ENCODE measurements at places on chromosomes 13 and 19.

DNA sequence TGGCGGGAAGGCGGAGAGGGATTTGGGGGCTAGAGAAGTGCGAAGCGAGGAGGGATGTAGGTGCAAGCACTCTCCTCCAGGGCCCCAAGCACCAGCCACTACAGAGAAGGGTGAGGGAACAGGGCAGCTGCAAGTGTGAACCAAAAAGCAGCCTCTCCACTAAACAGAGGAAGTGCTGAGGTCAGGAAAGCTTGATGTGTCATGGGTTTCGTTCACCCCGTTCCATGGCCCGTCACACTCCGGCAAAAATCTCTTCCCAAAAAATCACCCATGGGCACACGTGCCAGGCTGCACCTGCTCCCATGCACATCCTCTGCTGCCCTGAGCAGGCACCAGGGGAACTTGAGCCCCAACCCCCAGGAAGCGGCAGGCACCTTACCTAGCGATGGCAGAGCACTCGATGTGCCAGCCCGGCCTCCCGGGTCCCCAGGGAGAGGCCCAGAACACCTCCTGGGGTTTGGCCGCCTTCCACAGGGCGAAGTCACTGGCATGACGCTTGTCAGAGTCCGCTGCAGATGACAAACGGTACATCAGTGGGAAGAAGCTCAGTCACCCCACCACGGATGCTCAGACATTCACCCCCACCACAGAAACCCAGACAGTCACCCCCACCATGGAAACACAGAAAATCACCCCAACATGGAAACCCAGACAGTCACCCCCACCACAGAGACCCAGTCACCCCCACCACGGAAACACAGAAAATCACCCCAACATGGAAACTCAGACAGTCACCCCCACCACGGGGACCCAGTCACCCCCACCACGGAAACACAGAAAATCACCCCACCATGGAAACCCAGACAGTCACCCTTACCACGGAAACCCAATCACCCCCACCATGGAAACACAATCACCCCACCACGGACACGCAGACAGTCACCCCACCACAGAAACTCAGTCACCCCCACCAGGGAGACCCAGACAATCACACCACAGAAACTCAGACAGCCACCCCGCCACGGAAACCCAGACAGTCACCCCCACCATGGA is 29.0 kb downstream of the CARS2 start:
- DNase-seq, result no peak

DNA sequence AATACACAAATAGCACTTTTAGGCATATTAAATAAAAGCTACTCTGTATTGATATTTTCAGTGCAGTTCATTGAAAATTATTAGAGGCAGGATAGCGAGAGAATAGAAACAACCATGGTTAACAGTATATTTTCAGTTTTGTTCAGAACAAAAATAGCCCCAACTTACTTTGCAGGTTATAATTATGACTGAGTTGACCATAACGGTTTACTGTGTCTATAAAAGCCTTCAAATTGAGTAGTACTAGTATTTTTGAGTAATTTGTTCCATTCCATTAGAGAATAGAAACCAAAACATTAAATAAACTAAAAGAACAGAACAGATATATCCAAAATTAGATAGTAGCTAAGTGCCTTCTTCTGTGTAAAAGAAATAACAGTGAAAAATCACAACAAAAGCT is 1108.4 kb upstream of the PCDH20 start:
- no peak for DNase-seq

- no peak for DNase-seq
Observed at GRCh38 chr19:34493649-34494044, 12.1 kb downstream of the WTIP start.

GRCh38 chr19:2100719-2101061 is 4.0 kb downstream of the IZUMO4 start:
- no peak for DNase-seq

- peak; percentile 40 for DNase-seq
Observed at GRCh38 chr13:97976610-97977521, 23.4 kb downstream of the IPO5 start.

GRCh38 chr19:46787331-46788261 is 798 bp downstream of the SLC1A5 start:
- peak; percentile 64 for DNase-seq

GRCh38 chr13:57824121-57824520 is 192.6 kb downstream of the PCDH17 start:
- DNase-seq, result no peak

DNA sequence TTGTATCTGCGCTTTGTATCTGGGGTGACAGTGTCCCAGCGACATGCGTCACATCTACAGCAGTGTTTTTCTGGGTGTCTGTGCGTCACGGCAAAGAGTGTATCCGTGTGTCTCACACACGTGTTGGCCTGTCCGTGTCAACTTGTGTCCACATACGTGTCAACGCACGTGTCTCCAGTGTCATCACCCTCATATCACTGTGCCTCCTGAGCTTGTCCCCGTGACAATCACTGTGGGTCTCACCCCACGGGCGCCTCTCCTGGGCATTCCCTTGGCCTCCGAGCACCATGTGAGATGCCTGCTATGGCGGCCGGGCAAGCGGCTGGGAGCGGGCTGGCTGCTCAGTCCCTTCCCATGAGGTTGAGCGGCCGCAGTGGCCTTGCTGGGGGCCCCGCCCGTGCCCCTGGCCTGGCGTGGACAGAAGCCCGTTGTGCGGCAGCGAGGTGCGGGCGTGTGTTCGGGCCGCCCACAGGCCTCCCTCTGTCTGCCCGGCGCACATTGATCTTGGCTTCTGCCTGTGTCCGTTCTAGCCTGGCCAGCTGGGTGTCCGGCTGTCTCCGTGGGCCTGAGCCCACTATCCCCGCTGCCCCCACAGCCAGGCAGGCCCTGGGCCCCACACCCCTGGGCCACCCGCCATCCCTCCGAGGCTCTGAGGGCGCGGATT is 6.4 kb downstream of the NFIX start:
- no peak for DNase-seq

- DNase-seq, result no peak
Observed at GRCh38 chr13:39044536-39044935, 6.3 kb downstream of the NHLRC3 start.

GRCh38 chr19:31717269-31717923 is 368.2 kb upstream of the TSHZ3 start:
- DNase-seq, result no peak

DNA sequence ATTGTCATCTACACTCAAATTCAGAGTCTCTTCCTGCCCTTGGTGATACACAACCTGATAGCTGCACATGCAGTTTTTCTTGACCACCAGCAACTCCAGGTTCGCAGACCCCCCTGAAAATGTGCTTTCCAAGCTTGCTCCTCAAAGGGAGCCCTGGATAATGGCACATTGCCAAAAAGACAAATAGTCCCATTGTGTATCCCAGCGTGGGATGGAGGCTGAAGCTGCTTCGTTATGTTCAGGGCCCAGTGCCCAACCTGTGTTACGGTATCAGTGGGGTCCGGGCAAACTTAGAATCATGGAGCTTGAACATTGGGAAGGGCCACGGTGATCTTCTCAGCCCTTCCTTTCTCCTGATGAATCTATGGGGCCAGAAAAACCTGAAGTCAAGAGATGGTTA is 173.0 kb downstream of the TEX29 start:
- no peak for DNase-seq

- no peak for DNase-seq
Observed at GRCh38 chr13:20354722-20355121, 122.6 kb upstream of the GJB6 start.

DNA sequence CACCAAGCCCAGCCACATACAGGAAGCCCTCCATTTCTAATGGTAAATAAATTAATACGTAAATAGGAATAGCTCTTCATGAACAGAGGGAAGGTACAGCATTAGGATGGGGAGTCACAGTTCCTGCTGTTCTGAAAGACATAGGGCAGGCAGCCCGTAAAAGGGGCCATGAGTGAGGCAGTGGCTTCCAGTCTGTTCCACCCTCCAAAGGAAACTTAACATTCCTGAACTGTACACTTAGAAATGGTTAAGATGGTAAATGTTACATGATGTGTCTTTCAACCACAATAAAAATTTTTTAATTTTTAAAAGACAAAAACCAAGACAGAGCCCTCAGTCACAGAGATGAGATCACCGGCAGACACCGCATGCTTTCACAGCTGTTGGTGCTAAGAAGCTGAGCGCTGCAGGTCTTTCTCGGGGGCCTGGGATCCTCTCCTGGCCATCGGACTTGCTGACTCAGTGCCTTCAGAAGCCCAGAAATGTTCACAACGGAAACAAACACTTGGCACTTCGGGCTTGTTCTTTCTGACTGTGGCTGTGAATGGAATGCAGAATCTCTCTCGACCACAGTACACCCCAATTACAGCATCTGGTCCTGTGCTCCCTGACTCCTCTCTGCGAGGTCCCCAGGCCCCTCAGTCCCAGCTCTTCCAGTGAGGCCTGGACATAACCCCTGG is 36.4 kb downstream of the EPS15L1 start:
- no peak for DNase-seq

GRCh38 chr19:13025819-13026456 is 30.7 kb downstream of the NFIX start:
- no peak for DNase-seq

DNA sequence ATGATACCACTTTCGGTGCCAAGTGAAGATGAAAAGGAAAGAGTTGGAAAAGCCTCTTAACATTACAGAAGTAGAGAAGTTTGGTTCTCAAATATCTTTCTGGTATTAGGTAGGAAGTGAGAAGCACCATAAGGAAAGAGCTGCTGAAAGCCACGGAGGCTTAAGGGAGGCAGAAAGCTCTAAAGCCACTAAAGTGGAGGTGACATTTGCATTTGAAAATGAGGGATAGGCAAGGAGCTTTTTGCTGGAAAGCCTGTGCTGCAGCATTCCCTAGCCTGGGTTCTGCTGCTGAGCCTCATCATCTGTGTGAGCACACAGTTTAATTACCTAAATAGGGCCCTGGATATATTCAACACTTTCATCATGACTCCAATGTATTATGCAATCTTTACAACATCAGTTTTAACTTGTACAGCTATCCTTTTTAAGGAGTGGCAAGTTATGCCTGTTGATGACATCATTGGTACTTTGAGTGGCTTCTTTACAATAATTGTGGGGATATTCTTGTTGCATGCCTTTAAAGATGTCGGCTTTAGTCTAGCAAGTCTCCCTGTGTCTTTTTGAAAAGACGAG is 315.4 kb downstream of the RBM26 start:
- DNase-seq, result no peak

DNA sequence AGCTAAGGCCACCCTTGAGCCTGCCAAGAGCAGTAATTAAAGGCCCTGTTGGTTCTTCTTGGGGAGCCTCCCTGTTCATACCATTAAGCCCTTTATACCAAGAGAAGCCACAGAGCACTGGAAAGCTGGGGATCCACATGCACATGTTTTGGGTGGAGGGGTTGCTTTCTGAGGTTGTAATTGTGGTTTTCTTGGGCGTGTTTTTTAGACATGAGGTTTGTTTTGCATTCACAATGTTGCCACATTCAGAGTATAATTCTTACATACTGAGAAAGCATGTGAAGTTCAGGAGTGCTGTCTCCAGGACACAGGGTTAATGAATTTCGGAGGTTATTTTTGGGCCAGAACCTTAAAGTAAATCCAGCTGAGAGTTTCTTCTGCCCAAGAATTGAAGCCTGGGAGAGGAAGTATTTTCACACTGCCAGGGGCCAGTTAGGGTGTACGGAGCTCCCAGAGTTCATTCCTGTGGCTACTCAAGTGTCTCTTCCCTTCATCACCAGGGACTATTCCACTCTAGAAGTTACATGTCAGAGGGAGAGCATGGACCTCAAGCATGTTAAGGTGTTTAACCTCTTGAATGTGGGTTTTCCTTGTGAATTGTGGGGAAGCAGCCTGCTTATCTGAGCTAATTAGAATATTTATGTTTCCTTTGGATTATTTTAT is 37.0 kb downstream of the ZNF136 start:
- DNase-seq, result no peak

- DNase-seq, result no peak
Observed at GRCh38 chr19:14474827-14475226, 327 bp downstream of the PTGER1 start.

DNA sequence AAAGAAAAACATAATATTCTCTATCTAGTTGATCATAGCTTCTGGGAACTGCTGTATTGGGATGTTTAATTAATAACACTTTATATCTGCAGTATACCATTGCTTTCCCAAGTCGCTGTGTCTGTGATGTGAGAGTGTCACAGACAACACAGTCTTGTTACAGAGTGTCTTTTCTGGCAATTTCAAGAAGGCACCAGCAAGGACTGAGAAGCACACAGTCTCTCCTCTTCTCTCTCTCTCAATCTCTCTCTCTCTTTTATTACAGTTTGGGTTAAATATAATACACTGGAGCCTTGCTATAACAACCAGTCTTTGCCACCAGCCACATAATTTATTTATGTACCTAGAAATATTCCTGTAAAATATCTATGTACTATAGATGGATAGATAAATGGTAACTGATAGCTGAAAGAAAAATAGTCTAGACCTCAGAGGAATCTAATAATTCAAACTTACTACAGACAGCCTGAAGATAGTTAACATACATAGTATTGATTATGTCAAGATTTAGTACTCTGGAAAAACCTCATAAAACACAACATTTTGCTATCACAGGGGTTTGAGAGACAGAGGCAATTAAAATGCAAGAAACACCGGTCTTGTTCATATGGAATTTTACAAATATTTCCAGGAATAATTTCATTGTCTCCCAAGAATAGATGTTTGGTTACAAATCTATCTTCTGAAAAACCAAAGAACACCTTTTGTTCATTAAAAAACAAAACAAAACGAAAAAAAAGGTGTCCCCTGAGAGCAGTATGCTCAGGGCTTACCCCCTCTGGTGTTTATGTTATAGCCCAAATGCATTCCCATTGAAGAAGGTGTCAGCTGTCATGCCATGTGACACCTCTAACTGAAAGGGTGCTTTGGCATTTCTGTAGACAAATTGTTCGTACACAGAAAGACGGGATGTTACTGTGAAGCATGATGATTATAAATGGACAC is 507.8 kb downstream of the TBC1D4 start:
- no peak for DNase-seq

DNA sequence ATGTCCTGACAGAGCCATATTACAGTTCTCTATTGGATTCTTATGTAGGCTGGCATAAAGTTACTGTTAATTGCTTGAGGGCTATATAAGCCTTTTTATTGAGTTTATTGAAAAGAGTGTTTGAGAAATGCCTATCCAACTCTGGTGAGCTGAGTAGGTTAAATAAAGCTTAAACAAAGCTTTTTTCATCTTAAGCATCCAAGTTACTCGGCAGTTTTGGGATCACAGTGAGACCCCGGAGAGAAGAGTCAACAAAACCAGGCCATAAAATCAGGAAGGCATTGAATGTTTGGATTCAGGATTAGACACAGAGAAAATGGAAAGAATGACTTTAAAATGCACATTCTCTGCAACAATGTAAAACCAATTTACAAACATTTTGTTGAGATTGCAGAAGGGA is 588.5 kb downstream of the DACH1 start:
- DNase-seq, result no peak

- no peak for DNase-seq
Observed at GRCh38 chr19:6032381-6032780, 54.4 kb upstream of the RANBP3 start.

- no peak for DNase-seq
Observed at GRCh38 chr13:22332416-22332815, 661.5 kb downstream of the FGF9 start.

GRCh38 chr19:15863272-15863671 is 34.6 kb downstream of the CYP4F2 start:
- DNase-seq, result no peak
